Stimulated activated CD8-positive, alpha-beta memory T cell treated with anti-CD3 and anti-CD28 coated beads, Interleukin-2, amount 100 ng/mL, for 1 hour (primary cell): ENCODE measurements at places on chromosomes 1 and 21.

DNA sequence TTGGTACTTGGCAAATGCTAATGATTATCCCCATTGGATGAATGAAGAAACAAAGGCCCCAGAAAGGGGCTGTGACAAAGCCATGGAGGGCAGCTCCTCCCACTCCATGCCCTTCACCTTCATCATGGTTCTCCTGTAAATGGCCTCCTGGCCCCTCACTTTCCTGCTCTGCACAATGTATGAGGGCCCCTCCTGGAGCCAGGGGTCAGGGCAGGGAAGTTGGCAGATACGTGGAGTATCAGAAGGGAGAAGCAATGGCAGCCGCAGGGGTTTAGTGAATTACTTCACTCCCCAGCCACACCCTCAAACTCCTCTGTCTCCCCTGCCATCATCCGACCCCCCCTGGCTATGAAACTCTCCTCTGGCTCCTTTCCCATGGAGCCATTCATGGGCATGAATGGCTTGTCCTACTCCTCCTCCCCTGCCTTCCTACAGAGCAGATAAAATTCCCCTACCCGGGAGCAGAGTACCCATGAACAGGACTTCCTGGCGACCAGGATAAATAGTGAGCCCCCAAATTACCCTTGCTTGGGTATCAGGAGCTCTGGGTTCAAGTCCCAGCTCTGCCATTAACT is 86.3 kb downstream of the CAMK2N1 start:
- DNase-seq = no peak

DNA sequence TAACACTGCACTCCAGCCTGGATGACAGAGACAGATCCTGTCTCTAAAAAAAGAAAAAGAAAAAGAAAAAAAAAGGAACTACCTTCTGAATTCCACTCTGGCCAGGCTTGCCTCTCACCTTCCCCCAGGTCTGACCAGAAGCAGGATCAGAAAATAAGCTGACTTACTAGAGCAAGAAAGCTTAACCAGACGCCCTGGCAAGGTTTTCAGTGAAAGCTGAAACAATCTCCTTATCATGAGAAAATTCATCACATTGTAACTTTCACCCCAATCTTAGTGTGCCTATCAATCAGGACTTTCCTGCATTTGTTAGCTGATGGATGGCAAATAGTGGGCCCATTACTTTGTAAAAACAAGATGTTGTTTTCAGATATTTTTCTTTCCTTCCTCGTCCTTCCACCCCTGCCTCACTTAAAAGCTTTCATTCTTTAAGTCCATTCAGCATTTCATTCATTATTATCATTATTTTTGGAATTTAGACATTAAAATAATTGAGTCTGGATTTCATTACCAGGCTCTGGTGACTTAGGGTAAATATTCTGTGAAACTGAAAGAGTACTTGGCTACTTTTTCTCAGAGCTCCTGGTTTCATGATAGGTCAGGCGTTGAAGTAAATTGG is 96.5 kb upstream of the CD34 start:
- DNase-seq = no peak

DNA sequence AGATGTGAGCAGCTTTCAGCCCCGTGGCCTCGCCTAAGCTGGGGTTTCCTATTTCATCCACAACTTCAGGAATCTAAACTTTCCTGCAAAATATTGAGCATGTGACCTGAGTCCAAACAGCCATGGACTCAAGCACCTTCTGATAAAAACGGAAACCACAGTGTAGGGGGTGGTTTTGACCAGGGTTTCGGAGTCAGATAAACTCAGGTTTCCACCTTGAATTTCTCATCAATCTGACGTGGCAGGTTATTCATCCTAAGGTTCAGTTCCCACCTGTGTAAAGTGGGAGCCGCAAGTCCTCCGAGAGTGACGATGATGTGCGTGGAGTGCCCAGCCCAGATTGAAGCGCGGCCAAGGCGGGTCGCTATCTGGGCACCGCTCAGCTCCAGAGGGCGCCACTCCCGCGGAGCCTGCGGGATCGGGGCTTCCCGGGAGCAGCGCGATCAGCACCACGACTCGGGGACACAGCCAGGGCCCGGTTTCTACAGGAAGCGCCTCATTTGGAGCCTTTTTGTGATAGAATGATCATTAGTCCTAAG is 871 bp upstream of the ETS2 start:
- no peak for DNase-seq

DNA sequence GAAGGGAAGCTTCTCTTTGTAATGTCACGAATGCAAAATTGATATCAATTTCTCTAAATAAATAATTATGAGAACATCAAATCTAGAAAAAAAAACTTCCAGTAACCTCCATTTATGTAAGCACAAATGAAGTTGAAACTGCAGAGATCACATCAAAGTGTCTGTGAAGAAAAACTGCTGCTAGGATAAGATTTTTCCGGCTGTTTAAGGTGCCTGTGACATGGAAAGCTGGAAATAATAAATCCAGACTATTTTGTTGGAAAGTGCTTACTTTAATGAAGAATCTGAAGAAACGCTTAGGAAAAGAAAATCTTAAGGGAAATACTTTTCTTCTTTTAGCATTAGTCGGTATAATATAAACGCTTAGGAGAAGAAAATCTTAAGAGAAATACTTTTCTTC is 57.0 kb downstream of the CHRM3 start:
- DNase-seq = no peak

GRCh38 chr1:223878598-223879325 is 33.0 kb upstream of the TP53BP2 start:
- no peak for DNase-seq

GRCh38 chr1:155940993-155941844 is at the start of gene RXFP4:
Gene RXFP4, plus strand, starts transcription at chr1:155941638. Its CDS starts 72 bp downstream, at chr1:155941710.
- no peak for DNase-seq

DNA sequence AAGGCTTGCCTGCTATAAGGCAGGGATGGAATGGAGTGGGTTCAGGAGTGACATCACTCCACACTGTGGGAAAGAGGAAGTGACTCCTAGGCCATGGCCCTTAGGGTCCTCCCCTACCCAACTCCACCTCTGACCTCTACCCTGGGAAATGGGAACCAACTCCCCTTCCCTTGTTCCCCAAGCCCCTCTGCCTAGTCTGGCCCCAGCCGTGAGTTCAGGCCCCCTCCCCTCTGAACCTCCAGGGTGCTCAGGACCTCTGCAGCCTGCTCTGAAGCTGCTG is 3.8 kb upstream of the GUCA2A start:
- DNase-seq = no peak

DNA sequence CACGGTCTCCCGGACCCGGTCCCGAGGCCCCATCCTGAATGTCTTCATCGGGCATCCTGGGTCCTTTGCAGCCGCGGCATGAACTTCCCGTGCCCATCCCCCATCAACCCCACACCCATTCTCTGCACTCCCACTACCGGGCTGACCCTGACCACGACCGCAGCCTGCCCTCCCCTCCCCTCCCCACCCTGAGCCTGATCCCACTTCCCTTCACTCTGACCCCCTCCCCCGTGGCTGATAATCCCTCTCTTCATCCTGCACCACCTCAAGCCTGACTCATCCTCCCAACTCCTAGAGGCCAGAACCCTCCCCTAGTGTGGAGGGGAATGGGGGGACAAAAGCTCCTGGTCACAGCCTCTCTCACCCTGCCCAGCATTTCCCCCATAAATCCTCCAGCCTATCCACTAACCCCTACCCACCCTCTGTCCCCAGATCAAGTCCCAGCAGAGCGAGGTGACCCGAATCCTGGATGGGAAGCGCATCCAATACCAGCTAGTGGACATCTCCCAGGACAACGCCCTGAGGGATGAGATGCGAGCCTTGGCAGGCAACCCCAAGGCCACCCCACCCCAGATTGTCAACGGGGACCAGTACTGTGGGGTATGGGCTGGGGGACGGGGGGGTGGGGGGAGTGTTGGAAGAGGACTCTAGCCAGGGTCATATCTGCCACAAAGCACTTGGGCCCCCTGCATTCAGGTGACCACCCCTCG is 602 bp downstream of the SH3BGRL3 start:
- DNase-seq = no peak

- no peak for DNase-seq
Measured at GRCh38 chr1:155873860-155874259, 14.5 kb downstream of the SYT11 start.

- no peak for DNase-seq
Measured at GRCh38 chr1:2322065-2322571, 69.2 kb downstream of the MORN1 start.
